ENCODE measurements at places on chromosomes 5 and 9.

DNA sequence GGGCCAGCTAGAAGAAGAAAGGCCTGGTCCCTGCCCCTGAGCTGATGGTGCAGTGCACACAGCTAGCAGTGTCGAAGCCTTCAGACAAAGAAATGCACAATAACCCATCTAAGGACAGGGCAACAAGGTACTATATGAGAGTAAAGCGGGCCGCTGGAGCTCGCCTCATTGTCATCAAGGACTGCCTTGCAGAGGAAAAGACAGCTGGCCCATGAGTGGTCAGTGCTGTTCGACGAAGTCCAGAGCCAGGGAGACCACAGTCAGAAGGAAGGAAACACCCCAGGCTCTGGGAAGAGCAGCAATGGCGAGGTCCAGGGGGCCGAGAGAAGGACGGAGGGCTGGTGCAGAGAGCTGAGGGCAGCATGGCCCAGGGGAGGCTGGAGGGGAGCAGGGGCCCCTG is 17.3 kb downstream of the ATPSCKMT start:
- no peak for DNase-seq

GRCh38 chr5:15106530-15107283 is 235.1 kb upstream of the ANKH start:
- DNase-seq = no peak

- DNase-seq = no peak
Observed at GRCh38 chr9:110029429-110029955, 178.5 kb downstream of the C9orf152 start.

DNA sequence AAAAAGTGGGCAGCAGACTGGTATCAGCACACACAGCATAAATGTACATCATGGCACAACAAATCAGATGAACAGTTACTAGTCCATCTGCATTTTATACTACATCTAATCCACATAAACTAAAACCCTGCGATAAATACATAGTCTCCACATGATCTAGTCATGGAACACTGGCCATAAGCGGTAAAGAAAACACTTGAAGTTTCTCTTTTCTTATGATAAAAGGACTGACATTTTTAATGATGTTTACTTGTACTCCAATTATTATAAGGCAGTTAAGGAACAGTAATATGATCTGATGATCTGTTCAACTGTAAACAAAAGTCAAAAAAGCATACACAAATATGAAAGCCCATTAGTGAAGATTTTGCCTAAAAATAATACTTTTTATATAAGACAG is 112.5 kb downstream of the MPDZ start:
- DNase-seq = no peak

DNA sequence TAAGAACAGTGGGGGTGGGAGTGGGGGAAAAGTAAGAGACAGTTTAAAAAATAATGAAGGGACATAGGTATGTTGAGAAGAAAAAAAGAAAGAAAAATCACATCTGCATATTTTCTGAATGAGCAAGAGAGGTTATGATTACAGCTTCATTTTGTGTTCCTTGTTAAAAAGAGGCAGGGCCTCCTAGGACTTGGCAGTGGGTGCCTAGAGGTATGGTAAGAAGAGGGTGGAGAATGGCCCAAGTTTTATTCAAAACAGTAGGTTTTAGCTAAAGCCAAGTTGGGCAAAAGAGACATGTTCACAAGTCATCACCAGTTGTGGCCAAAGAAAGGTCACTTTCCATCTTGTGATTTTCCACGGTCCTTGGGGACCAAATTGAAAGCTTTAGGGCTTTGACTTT is 643.4 kb downstream of the CCDC171 start:
- no peak for DNase-seq

- no peak for DNase-seq
Observed at GRCh38 chr9:74935008-74935407, 17.7 kb downstream of the C9orf40 start.

- DNase-seq = no peak
Observed at GRCh38 chr9:136059321-136059791, 35.7 kb downstream of the NACC2 start.

- DNase-seq = no peak
Observed at GRCh38 chr5:78542321-78542840, 106.2 kb downstream of the LHFPL2 start.

- no peak for DNase-seq
Observed at GRCh38 chr5:169204788-169205400, 96.0 kb downstream of the SLIT3 start.

DNA sequence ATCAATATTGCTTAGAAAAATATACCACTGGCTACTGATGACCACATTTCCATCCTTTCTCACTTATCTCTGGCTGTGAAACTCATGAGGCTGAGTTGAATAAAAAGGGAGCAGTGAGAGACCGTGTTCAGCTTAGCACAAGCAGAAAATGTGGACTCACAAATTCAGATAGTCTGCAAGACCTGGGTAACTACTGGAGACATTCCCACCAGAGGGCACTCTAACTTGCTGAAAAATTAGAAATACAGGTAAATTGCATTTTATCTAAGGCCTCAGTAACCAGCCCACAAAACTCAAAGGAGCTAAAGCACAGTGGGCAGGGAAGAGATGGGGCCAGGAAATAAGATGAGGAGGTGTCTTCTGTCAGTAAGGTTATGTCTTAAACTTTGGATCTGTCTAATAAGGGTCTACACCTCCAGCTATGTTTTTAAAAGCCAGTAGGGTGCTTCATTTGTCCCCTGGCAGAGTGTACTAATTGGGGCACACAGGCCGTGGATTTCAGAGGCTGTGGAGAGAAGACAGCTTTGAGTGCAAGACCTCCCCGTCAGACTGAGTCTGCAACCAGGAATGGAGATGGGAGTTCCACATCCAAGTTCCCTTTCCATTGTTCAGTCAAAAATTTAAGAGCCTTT is 8.7 kb upstream of the NDUFB6 start:
- peak; percentile 44 for DNase-seq

All from CD4-positive, alpha-beta T cell treated with Interleukin-15 for 4 hours (primary cell).